ENCODE measurements at places on chromosomes 12 and 14. TPM values are rescaled to one million over a fixed set of nuclear protein-coding genes. Genes with fewer than 3 reads are reported as not detected.

BMP4 gene
- total RNA-seq, result 6.5 TPM

NXPH4 gene
- total RNA-seq, result 1.4 TPM

PWP1 gene
- 41.4 TPM for total RNA-seq

EML5 gene
- total RNA-seq, result 0.13 TPM

CPNE6 gene
- not detected for total RNA-seq

RPGRIP1 gene
- 0.80 TPM for total RNA-seq

CLEC4D gene
- 4.8 TPM for total RNA-seq

ALDH2 gene
- total RNA-seq, result 436 TPM

SAMD15 gene
- total RNA-seq, result 1.5 TPM

GPN3 gene
- 24.1 TPM for total RNA-seq

PLEKHG7 gene
- not detected for total RNA-seq

STAC3 gene
- 3.9 TPM for total RNA-seq

PLD4 gene
- total RNA-seq, result 0.06 TPM

IL23A gene
- 0.55 TPM for total RNA-seq

TAS2R46 gene
- 1.8 TPM for total RNA-seq

LIN7A gene
- 5.8 TPM for total RNA-seq

MORN3 gene
- not detected for total RNA-seq

SIX6 gene
- not detected for total RNA-seq

JAG2 gene
- total RNA-seq, result 25.1 TPM

FZD10 gene
- 1.2 TPM for total RNA-seq

PPP1R36 gene
- 1.3 TPM for total RNA-seq

EIF2S3B gene
- 0.45 TPM for total RNA-seq

ADAM20 gene
- 1.1 TPM for total RNA-seq

ACSS3 gene
- 36.2 TPM for total RNA-seq

LAG3 gene
- total RNA-seq, result 1.3 TPM

CLEC6A gene
- total RNA-seq, result not detected

ARHGDIB gene
- total RNA-seq, result 136 TPM

INHBC gene
- not detected for total RNA-seq

ARHGEF25 gene
- total RNA-seq, result 12.8 TPM

SERPINA5 gene
- total RNA-seq, result 0.48 TPM

SLCO1C1 gene
- 0.55 TPM for total RNA-seq

FAR2 gene
- 14.2 TPM for total RNA-seq

TMEM52B gene
- not detected for total RNA-seq

CPNE8 gene
- 34.0 TPM for total RNA-seq

APOF gene
- total RNA-seq, result not detected

NAA25 gene
- 31.6 TPM for total RNA-seq

ZNF219 gene
- 80.6 TPM for total RNA-seq

ACOT6 gene
- total RNA-seq, result not detected

TAS2R20 gene
- total RNA-seq, result 1.5 TPM

GPR162 gene
- total RNA-seq, result 7.0 TPM

TEX22 gene
- not detected for total RNA-seq

FLVCR2 gene
- total RNA-seq, result 9.5 TPM

Measured in mesenteric fat pad (tissue), 1 donor.